ENCODE measurements at places on chromosomes 4 and X.

DNA sequence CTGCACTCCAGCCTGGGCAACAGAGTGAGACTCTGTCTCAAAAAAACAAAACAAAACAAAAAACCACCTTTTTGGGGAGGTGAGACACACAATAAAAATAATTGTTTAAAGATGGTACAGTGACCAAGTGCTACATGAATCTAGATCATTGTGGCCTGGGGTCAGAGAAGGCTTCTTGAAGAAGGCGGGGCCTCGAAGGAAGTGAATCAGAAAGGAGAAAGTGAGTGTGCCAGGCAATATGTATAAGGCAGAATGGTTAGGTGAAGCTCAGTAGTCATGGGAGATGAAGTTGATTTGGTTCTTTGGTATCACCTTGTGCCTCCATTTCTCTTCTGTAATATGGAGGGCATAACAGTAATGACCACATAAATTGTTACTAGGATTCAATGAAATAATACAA is 58.9 kb downstream of the DOCK11 start:
- DNase-seq, result no peak

GRCh38 chr4:94408549-94409374 is 43.0 kb upstream of the PDLIM5 start:
- no peak for DNase-seq

DNA sequence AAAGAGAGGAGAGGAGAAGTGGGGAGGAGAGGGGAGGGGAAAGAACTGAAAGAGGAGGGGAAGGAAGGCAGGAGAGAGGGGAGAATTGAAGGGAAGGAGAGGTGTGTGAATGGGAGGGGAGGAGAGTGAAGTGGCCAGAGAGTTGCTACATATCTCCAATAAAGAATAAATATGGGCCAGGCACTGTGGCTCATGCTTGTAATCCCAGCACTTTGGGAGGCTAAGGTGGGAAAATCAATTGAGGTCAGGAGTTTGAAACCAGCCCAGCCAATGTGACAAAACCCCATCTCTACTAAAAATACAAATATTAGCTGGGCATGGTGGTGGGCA is 482.4 kb downstream of the NAF1 start:
- DNase-seq, result no peak

DNA sequence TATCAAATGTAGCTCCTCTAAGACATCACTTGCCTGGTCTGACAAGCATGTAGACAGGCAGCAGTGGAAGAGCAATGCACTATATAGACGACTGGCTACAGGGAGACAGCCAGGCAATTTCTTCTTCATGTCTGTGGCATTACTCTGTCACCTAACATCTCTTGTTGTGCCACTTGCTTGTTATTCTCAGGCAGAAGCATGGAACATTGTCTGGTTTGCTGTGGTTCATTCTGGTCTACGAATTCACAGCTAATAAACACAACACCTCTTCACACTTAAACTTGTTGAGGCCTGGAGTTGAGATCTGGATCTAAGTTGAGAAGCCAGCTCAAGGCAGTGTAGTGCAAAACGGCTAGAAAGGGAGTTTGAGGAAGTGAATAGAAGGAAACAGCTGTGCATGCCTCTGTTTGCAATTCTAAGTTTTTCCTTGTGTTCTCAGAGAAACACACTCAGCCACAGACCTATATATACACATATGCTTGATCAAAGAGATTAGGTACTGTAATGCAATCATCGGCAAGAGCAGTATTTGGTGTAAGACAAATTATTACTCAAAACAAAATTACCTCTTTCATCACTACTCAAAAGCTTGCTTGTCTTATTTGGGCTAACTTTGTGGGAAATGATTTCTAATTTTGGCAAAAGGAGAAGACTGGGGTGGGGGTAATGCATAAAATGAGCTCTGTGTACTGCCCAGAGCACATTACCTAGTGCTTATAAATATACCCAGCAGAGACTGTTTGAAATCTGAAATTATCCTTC is 243.8 kb downstream of the PPP3CA start:
- DNase-seq, result no peak

DNA sequence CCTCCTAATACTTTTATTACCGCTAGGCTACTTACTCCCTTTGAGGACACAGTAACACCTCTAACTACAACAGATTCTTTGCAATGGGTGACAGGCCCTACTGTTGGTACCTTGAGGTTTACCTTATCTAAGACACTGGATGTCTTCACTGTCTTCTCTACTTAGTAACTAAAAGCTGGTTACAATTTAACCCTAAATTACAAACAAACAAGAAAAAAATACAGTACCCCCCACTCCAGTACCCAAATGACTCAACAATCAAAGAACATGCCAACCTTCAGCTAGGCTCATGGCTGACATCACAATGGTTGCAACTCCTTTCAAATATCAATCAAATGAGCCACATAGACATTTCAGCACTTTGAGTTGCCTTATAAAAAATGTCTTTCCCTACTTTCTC is 198.0 kb downstream of the GUCY2F start:
- no peak for DNase-seq

- DNase-seq, result no peak
Observed at GRCh38 chr4:47530801-47531200, 45.7 kb downstream of the ATP10D start.

- DNase-seq, result no peak
Observed at GRCh38 chr4:7530082-7530481, 95.4 kb upstream of the PSAPL1 start.

GRCh38 chrX:69179380-69179911 is 14.2 kb upstream of the PJA1 start:
- DNase-seq, result no peak

DNA sequence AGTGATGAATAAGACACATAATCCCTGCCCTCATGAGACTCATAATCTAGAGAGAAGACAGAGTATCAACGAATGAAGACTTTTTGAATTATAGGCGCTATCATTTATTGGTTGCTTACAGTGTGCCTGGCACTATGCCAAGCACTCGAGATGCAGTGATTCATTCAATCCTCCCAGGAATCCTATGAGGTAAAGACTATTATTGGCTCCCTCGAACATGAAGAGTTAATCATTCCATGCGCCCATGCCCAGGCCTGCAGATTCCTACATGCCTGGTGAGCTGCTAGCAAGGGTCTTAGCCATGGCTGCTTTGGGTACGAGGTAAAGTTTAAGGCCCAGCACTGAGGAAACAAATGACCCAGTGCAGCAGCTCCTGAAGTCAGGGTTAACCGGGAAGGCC is 47.0 kb downstream of the TEX13B start:
- DNase-seq, result no peak

DNA sequence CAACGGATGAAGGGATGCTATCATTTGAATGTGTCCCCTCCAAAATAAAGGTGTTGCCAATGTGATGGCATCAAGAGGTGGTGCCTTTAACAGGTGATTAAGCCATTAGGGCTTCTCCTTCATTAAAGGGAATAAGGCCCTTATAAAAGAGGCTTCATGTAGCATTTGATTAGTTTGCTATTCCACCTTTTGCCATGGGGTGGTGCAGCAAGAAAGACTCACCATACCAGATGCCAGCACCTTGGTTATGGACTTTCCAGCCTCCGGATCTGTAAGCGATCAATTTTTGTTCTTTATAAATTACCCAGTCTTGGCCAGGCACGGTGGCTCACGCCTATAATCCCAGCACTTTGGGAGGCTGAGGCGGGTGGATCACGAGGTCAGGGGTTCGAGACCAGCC is 7.9 kb upstream of the SLC25A43 start:
- DNase-seq, result no peak

DNA sequence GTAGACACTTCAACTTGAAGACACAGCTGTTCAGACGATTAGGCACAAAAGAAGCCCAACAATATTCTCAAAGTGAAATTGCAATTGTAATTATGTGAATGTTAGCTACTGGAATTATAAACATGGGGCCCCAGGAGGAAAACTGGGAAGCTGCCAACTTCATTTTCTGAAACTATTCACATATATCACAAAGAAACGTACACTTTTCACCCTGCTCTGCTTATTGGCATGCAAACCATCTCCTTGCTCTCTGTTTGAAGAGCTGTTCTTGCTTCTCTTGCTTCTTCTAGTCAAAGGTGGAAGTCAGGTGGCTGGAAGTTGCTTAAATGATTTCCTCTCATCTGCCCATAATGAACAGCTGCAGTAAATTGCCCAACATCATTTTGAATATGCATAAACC is 320.1 kb downstream of the CFAP299 start:
- no peak for DNase-seq
